ENCODE measurements at places on chromosomes 7 and 10.

DNA sequence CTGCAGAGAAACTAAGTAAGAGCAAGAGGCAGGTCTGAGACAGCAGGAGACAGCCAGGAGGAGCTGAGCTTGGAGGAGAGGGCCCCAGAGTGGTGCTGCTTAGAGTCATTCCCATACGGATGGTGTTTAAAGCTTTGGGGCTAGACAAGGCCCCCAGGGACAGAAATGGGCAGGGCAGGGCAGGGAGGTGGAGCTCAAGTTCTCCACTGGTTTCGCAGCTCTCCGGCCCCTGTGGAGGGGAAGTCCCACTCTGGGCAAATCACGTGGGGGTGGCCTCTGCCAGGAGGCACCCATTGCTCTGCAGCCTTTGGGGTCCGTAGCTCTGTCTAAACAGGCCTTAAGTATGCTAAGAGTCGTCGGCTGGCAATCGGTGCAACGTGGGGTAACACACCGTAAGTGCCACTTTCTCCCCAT lies 1.0 kb upstream of the PTPRE start:
- no peak for DNase-seq

- DNase-seq: no peak
These were observed 163.2 kb upstream of the MDFIC start for GRCh38 chr7:114758661-114759227.

DNA sequence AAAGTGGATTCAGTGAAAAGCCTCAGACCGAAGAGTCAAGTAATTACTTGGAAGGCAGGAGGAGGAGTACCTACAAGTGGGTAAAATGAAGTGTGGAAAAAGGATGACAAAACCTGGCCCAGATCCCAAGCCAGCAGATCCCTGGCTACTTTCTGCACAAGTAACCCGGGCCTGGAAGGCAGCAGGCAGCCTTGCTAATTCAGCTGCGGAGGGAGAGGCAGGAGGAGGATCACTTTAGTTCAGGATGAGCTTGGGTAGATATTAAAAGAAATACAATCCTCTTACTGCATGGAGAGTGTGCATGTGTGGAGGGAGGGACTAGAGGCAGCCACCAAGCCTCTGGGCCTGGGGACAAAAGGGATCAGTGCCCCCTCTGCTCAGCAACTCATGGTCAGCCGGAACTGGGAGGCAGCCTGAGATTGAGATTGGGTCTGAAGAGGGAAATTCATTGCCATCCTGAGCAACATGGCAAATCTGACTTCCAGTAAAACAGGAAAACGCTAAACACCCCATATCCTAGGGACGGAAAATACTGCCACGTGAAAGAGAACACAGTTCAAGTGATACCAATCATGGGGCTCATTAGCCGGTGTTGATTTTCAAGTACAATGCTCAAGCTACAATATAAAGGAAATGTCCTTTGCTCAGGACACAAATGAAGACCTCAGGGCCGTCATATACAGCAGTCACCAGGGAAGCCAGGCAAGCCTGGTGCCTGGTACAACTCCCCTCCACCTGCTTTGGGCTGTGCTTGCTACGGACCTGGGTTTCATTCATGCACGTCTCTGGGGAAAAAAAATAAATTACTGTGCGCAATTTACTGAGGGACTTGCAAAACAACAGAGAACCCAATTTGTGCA lies 1.3 kb downstream of the AMPH start:
- DNase-seq: no peak

DNA sequence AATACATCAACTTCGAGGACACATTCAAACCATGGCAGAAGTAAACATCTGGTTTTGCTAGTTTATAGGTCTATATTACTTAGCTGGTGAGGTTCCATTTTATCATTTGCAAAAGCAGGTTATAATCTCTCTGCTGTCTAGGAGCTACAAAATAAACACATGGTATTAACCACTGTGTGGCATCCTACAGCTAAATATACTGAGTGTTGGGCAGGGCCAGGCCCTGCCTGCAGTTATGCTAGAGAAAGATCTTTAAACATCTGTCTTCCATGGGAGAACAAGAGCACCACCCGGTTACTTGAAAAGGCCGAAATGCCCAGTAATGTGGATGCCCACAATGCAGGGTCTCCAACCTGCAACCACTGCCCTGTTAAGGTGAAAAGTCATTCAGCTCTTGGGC lies 20.6 kb upstream of the FKBP9 start:
- DNase-seq: no peak

DNA sequence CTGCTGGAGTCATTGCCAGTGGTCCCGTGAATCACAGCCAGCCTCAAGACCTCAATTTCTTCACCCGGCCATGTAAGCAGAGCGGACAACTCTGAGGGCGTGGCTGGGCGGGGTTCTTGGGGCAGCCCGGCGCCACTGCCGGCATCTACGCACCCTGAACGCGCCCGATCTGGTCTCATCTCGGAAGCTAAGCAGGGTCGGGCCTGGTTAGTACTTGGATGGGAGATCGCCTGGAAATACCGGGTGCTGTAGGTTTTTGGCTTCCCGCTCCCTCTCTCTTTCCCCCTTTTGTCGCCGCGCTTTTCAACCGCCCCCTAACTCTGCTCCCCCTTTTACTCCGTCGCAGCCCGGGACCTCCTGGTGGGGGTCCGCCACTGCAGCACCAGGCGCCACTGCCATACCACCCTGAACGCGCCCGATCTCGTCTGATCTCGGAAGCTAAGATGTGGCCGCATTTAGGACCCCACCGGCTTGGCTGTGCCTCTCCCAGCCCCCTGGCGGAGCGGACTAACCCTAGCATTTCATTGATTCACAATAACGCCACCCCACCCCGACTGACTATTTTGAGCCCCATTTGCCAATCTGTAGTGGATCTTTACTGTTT lies 25.3 kb downstream of the GARIN1A start:
- DNase-seq: peak; percentile 5

- no peak for DNase-seq
These were observed 11.8 kb downstream of the MAFK start for GRCh38 chr7:1542329-1542728.

DNA sequence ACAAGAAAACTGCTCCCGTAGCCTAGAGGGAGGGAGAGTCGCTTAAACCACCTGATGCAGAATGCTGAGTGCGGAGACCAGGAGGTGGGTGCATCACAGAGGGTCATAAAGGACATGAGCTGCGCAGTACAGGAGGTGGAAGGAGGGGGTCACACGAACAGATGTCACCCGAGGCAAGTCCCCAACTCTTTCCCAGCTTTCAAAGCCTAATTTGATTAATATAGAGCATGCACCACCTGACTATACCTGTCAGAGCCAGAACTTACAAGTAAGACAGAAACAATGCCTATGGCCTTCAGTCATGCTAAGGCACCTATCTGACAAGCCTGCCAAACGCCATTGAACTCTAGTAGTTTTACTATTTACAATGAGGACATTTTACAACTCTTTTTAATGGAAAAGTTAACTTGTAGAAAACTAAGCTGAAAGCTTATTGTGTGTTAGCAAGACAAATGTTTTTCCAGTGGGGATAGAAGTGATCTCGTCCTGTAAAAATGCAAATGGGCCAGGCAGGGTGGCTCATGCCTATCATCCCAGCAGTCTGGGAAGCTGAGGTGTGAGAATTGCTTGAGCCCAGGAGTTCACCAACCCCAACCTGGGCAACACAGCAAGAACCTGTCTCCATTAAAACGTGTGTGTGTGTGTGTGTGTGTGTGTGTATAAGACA lies 1.1 kb upstream of the VOPP1 start:
- no peak for DNase-seq

GRCh38 chr10:76270464-76270863 lies 839.0 kb downstream of the LRMDA start:
- DNase-seq: no peak

DNA sequence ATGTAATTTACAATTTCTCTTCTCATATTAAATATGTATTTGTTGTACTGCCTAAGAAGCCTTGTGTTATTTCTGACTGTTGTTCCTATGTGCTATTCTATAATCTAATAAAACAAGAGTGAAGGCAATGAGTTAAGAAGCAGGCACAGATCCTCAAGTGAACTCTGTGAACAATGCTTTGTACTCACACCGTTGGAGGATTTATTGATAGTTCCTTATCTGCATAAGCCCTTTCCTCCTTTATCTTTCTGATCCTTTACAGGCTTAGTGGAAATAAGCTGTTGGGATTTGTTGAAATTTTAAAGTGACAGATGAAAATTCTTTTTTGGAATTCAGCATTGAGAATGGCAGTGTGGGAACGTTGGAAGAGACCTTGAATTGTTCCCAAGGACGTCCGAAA lies 329.6 kb upstream of the NPVF start:
- no peak for DNase-seq

DNA sequence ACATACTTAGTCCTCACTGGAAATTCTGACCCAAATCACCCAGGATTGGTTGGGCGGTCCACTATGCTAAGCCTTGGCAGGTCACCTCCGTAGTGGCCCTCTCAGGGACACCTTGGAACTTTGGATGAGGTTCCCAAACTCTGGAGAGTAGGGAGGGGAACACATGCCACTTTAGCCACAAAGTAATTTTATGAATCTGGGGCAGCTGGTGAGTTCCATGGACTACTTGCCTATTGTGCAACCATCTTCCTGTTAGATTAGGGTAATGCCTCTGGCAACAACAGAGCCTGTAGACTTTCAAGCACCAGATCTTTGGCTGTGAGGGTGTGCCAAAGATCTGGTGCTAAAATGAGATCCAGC lies 77.7 kb downstream of the ITGB8 start:
- DNase-seq: no peak

DNA sequence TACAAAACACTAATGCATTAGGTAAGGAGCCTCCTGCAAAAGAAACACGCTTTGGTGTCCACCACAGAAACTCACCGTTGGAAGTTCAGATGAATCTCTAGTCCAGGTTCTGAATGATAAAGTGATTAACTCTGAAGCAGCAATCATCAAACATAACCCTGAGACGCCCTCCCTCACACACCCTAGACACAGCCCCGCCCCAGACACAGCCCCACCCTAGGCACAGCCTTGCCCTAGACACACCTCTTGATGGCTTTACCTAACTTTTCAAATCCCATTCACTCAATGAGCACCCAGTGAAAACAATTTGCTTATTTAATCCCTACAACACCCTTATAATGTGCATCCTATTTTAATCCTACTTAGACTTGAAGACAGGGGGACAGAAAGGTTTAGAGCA lies 21.3 kb upstream of the TMEM254 start:
- no peak for DNase-seq

- no peak for DNase-seq
These were observed 169.9 kb upstream of the PPP2R2D start for GRCh38 chr10:131730771-131731497.

DNA sequence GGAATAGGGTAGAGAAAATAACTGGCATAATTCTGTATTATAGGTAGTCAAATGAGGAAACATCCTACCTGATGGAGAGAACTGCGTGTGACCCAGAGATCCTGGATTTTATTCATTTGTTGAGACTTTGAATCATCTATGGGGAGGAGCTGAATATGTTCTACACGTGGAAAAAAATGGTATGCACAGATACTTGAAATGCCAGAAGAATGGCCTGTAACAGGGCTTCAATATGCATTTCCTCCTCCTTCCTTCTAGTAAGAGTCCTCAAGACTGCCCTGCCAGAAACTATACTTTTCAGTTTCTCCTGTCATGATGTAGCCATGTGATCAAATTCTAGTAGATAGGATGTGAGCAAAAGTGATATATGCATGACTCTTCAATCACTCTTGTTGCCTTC lies 301.6 kb upstream of the HGF start:
- DNase-seq: no peak

DNA sequence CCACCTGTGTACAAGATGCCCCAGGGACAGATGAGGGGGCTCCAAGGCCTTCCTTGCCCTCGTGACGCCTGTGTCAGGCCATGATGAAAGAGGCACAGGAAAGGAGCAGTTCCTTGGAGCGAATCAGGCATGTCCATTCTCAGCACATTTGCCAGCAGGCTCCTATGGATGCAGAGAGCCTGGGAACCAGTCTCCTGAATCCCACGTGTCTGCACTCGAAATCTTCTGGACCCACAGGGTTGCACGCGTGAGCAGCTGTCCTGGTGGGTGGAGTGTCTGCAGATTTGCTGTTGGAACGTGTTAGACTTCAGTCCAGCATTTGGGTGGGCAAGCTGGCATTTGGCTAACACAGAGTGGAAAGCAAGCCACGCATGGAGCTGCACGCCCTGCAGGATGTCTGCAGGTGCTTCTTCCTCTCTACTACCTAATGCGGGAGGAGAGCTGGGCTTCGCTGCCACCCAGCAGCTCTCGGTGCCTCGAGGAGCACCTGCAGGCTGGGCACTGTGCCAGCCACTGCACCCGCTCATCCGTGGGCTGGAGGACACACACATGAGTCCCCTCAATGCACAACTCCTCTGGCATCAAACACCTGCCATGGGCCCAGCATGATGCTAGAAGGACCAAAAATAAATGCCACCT lies 140.7 kb downstream of the PAXIP1 start:
- no peak for DNase-seq

DNA sequence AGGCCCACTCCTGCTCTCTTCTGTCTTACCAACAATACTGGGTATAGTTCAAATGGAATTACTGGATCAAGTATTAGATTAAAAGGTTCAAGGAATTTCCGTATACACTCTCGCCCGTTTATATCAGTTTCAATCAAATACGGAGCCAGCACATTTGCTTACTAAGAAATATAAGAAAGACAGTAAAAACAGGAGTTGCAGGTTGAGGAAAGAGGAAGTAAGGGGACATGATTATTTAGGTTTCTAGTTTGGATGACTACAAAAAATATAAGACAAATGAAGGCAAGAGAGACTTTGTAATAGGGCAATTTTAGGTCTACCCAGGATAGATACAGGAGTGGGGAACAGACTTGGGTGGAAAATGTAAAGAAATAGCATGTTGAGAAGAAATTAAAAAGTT lies 109.9 kb upstream of the ABI1 start:
- DNase-seq: no peak

DNA sequence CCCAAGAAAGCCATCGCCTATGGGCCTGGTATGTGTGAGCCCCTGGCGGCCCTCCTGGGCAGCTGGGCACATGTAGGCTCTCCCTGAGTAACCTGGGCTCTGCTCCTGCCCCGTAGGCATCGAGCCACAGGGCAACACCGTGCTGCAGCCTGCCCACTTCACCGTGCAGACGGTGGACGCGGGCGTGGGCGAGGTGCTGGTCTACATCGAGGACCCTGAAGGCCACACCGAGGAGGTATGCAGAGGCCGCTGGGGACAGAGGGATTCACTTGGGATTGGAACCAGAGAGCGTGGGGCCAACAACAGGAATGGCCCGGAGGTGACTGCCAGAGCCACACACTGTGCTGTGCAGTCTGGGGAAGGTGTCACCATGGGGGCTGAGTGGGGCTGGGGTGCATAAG lies 7.3 kb downstream of the FLNC start:
- DNase-seq: no peak

Data from naive thymus-derived CD4-positive, alpha-beta T cell (primary cell).